Glutamatergic neuron (in vitro differentiated cells): ENCODE measurements at places on chromosomes 5 and 9.

DNA sequence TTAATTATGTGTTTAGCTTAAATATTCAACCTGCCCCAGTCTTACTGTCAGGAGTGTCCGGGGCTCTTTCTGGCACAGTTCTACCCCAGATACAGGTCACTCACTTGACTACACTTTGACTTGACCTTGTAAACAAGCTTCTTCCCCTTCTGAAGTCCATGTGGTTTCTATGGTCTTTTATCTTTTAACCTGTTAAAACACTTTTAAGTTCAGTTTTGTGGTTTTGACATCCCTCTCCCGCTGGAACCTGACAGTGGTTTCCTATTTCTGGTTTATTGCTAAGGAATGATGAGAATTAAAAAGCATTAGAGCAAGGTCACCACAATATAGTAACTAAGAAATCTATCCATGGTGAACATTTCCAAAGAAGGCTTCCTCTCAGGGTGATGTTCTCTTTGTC is 300.1 kb downstream of the TMEM167A start:
- DNase-seq = no peak

GRCh38 chr5:178986326-178986960 is 8.7 kb downstream of the GRM6 start:
- DNase-seq = no peak

- no peak for DNase-seq
Measured at GRCh38 chr5:122772446-122772845, 2.4 kb upstream of the SNX2 start.

DNA sequence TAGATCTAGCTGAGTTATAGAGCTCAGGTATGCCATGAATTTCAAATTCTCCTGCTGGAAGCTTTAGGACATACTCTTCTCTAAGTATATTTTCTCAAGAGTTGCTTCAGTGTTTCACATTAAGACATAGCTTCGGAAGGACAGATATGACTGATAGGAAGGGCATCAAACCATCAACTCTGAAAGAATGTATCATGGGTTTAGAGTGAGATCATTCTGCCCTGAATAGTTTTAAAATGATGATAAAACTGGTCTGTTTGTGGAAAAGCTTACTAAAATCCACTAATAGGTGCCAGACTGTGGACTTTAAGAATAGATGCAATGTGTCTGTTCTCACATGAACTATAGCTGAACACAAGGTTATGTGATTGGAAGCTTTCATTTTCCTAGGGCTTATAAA is 8.4 kb downstream of the SPEF2 start:
- no peak for DNase-seq

- DNase-seq = no peak
Measured at GRCh38 chr5:66498791-66499207, 97.4 kb upstream of the MAST4 start.
